Stimulated activated naive CD4-positive, alpha-beta T cell (primary cell): ENCODE measurements at places on chromosomes 12 and 14.

DNA sequence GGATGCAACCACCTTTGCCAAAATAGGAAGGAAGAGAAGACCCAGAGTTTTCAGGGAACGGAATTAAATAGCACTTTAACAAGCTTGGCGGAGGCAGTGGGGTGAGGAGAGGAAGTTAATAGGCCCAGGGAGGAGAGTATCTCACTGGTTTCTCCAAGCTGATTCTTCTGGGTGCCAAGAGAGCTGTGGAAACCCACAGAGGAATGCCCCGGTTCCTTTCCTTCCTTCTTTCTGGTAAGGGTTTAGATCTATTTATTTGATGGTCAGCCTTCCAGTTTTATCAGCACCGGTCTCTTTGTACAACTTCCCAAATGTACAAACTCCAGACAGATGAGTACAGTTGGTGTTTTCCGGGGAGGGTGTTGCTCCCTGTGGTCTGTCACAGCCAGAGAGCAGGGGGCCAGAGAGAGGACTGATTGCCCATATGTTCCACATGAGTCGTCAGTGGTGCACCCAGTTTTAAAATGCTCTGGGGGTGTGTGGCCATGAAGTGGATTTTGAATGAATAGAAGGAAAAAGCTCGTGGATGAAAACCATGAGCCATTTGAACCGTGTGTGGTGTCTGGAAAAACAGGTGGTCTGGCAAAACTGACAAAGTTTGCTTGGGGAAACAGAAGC, 26.6 kb downstream of the PRKCH start:
- DNase-seq = no peak

GRCh38 chr12:63917864-63918799, 73.6 kb downstream of the SRGAP1 start:
- no peak for DNase-seq

DNA sequence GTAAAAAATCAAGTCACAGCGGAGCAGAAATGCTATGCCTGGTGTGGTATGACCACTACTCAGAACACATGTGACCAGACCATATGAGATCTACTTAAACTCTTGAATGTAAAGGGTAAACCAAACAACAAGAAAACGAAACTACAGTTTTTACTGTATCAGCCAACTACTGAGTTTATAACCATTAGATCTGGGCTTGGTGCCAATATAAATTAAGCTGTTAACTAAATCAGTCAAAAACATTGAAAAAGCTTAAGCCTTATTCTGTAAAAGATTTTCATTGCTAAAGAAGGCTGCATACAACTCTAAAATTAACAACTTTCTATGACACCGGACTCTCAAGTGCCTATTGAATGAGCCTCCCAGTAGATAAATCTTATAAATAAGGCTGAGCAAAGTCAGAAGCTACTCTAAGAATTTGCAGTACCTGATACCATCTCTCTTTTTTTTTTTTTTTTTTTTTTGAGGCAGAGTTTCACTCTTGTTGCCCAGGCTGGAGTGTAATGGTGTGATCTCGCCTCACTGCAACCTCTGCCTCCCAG, 35.4 kb downstream of the SPTLC2 start:
- peak; percentile 40 for DNase-seq

DNA sequence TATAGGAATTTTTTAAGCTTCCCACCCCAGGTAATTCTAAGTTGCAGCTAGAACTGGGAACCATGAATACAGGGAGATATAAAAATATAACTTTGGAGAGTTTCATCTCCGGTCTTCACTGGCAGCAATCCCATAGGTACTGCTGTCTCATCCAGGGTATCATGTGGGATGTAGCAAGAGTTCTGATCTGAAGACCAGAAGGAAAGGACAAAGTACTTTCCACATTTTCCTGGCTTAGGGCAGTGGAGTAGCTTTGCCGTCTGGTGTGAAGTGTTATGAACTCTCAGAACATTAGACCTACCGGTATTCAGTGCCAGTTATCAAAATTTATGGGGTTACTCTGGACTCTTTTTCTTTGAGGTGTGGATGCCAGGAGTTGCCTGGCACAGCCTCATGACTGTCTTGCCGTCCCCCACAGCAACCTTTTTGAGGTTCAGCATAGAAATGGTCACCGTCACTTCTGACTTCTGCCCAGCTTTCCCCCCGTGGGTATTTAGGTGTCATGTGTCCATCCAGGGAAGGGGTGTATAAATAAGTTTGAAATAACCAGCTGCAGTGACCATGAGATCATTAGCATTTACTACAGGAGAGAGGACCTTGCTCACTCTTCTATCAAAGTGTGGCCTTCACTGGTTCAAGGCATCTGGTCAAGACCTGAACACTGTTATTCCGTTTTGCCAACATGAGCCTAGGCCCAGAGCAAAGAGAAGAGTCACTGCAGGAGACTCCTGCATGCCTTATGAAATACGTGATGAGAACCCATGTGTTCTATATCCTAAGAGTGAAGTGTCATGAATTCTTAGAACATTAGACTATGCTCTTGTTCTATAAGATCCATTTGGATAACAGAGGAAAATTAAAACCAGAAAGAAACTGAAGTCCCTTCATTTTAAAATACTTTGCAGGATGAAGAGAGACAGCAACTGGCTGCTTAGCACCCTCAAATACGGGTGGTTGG, 22.2 kb downstream of the TMEM233 start:
- DNase-seq = no peak

- DNase-seq = no peak
Observed at GRCh38 chr12:118418385-118419057, 42.2 kb downstream of the SUDS3 start.

DNA sequence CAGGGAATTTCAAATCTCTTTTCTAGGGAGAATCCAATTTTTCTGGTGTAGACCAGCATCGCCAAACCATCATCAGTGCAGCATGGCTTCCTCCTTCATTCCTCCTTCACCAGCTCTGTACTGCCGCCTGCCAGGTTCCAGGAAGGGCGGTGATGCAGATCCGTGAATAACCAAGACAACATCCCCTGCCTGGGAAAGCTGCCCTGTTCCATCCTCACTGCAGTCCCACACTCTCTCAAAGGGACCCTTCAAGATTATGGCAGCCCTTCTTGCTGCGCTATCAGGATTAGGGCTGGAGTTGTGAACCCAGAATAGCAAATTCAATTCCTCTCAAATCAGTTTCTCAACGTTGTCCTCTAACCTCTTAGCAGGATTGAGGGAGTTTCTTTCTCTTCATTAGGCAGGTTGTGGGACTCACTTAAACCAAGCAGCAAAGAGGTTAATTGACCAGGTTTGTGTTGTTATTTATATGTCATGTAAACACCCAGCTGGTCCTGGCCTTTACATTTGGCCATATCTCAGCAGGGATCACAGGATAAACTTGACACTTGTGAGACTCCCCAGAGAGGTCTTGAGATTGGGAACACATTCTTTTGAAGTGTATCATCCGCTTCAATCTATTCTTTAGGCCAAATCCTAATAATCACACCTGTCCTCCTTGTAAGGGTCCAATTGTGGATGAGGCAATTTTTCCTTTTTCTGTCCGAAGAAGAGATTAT, 26.2 kb downstream of the TMEM30B start:
- DNase-seq = no peak

DNA sequence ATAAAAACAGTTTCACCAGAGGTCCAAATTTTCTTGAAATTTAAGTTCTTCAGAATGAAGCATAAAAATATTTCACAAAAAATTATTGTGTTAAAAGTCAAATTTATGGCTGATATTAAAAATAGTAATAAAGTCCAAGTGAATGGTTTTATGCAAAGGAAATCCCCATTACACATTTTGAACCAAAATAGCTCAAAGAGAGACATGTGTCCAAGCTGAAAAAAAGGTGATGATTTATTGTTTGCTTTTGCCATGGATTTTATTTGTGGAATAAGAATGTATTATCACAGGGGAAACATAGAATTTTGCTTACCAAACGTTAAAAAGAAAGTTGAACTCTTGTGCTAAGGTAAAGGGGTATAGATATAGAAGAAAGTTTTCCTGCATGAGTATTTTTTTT, 4.6 kb downstream of the FOXG1 start:
- DNase-seq = no peak

DNA sequence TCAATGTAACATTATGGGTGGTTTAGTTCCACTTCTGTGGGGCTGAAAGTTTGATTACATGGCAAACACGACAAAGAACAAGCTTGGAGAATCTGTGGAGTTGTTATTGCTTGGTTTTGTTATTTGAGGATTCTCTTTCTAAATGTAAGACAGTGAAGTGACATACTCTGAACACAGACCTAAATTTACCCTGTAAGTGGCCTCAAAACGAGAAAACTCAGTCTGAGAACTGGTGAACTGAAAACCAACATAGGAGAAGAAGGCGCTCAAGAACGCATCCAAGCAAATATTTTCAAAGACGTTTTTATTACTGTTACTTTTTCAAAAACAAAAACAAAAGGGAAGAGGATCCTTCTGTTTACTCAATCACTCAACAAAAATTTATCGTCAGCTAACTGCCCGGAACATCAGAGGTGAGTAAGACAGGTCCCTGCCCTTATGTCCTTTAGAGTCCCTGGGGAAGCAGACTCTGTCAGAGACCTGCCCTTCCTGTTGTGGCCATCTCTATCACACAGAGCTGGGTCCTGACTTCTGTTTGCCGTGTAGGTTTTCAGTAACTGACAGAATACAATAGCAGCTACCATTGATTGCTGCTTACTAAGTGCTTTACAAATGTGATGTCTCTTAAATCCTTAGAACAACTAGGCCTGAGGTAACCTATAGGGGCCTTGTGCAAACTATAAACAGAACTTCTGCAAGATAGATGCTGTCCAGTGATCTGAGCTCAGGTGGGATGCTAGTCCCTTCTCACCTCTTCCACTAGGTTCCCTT, 79.3 kb upstream of the C12orf71 start:
- no peak for DNase-seq

- DNase-seq = peak; percentile 22
Observed at GRCh38 chr14:102320033-102320660, 601 bp downstream of the ZNF839 start.

GRCh38 chr14:90552465-90553297, 155.9 kb downstream of the CALM1 start:
- DNase-seq = no peak

- no peak for DNase-seq
Observed at GRCh38 chr12:11746024-11746771, 96.7 kb downstream of the ETV6 start.

GRCh38 chr12:89782807-89783206, 74.2 kb upstream of the ATP2B1 start:
- DNase-seq = no peak

- DNase-seq = no peak
Observed at GRCh38 chr14:63179383-63179782, 24.9 kb upstream of the RHOJ start.

- no peak for DNase-seq
Observed at GRCh38 chr12:109170324-109170723, 53.9 kb downstream of the ACACB start.

DNA sequence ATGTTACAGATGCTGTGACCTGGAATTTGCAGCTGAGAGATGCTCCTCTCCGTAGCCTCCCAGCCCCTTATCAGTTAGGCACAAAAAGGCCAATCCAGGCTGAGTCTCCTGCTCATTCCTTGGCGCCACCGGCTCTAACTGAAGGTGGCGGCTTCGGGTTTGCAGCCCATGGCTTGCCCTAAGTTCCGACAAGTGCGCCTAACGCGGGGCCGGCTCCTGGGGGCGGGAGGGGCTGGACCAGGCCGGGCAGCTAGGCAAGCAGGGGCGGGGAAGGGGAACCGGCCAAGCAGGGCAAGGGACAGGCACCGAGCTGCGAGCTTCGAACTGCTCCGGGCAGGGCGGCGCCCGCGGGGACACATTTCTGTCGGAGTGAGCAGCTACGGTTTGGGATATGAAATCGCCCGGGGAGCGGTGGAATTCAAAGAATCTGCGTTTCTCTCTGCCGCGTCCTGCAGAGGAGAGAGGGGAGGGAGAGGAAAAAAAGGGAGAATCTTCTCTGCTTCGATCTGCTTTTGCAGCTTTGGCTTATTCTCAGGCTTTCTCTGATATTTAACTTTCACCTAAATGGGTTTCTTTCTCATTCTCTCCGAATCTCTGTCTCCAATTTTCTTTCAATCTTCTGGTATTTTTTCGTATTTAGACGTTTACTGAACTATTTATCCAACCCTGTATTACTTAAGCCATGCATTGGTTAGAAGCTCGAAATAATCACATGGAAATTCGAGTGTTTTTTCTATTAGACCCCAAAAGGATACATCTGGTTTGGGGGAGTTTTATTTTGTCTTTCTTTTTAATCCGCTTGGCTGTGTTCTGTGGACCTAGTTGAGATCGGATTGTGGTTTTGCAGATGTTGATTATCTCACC, 1.6 kb upstream of the HOXC12 start:
- DNase-seq = no peak

DNA sequence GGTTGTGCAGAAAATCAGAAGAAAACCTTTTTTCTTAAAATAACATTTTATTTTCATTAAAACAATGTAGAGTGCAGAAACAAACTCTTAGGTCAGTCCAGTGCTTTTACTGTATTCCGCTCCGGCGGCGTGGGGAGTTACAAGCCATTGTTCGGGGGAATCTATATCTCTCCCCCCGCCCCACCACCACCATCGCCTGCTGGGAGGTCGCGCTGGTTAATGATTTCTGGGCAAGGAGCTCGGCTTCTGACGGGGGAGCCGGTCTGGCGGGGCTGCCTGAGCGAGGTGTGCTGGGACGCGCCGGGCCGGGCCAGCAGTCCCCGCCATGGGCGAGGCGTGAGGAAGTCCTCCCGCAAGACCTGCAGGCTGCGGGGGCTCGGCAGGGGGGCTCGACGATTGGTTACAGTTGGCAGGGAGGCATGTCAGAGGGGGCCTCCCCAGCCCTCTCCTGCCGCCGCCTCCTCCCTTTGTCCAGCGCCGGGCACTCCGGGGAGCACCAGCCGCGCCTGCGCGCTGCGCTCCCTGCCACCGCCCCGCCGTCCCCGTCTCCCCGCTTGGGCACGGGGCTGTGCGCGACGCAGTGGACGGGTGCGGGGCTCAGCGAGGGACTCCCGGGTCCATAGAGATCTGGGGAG, 1.0 kb upstream of the DUSP6 start:
- peak; percentile 52 for DNase-seq

DNA sequence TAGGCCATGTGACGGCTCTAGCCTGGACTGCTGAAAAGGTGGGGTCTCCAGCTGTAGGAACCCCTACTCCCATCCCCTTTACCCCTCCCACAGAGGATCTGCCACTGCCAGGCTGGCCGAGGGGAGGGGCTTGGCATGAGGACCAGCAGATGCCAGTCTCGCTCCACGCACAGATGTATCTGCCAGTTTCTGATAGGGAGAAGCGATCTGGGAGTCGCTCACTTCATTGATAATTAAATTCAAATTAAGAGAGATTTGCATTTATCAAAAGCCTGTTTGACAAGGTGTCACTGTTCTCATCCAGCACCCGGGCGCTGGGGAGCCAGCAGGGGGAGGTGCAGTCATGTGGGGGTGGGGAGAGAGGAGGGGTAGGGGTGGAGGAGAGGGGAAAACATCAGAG, 217.6 kb upstream of the MYL2 start:
- no peak for DNase-seq

- no peak for DNase-seq
Observed at GRCh38 chr14:94320243-94320642, 2.9 kb downstream of the SERPINA6 start.

GRCh38 chr12:47202176-47202575, 122.4 kb upstream of the AMIGO2 start:
- DNase-seq = no peak

DNA sequence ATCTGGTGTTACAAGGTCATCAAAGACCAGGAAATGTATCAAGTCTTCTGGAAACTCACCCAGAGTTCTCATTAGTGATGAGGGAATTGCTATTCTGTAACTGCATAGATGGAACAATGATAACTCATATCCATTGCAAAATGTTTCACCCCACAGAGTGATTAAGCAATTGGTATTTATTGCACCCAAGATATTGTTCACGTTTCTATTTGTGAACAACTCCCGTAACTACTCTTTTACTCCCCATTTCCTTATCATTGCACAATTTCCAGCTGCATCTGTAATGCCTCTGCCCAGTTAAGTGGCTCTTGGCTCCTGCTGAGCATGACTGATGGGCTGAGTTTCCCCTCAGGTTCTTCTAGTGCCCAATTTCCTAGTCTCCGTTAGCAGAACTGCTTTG, 108.7 kb upstream of the PRICKLE1 start:
- DNase-seq = no peak
